ENCODE measurements at places on chromosomes 12 and 14. TPM values are rescaled to one million over a fixed set of nuclear protein-coding genes. Genes with fewer than 3 reads are reported as not detected.

TOMM20L gene
- not detected for total RNA-seq

CFAP54 gene
- total RNA-seq = not detected

SUSD6 gene
- total RNA-seq = 4.8 TPM

GOLGA3 gene
- 36.0 TPM for total RNA-seq

IL31 gene
- total RNA-seq = not detected

SSPN gene
- not detected for total RNA-seq

Data from HepG2 (cell line).